RWPE2 (cell line): ENCODE measurements at places on chromosomes 16 and 17.

GRCh38 chr16:65745-66144 lies 6.7 kb downstream of the RHBDF1 start:
- peak; percentile 73 for DNase-seq

- DNase-seq = no peak
Measured at GRCh38 chr16:58124601-58124915, 4.6 kb downstream of the CFAP20 start.

DNA sequence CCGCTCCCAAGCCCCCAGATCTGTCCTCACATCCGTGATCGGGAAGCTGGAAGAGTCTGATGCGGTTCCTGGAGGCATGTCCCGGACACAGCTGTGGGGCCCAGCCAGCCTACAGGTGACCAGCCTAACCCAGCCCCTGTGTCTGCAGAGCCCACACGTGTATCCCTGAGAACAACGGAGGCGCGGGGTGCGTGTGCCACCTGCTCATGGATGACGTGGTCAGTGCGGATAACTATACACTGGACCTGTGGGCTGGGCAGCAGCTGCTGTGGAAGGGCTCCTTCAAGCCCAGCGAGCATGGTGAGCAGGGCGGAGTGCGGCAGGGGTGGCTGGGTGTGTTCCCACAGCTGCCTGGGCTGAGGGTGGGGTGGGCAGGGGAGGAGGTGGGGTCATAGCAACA lies 30.9 kb downstream of the IL4R start:
- DNase-seq = no peak

DNA sequence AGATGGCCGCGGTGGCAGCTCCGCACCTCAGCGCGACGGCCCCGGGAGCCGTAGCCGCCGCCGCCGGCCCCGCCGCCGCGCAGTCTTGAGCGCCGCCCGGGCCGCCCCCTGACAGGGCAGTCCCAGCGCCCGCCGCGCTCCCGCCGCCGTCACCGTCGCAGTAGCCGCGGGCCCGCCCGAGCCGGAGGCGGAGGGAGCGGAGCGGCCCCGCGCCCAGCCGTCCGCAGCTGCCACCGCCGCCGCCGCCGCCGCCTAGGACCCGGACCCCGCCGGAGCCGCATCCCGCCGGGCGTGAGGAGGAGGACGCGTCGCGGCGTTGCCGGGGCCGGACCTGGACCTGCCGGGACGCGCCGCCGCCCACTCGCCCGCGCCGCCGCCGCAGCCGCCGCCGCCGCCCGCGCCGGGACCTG lies 218 bp downstream of the TNRC6C start:
- DNase-seq = no peak

DNA sequence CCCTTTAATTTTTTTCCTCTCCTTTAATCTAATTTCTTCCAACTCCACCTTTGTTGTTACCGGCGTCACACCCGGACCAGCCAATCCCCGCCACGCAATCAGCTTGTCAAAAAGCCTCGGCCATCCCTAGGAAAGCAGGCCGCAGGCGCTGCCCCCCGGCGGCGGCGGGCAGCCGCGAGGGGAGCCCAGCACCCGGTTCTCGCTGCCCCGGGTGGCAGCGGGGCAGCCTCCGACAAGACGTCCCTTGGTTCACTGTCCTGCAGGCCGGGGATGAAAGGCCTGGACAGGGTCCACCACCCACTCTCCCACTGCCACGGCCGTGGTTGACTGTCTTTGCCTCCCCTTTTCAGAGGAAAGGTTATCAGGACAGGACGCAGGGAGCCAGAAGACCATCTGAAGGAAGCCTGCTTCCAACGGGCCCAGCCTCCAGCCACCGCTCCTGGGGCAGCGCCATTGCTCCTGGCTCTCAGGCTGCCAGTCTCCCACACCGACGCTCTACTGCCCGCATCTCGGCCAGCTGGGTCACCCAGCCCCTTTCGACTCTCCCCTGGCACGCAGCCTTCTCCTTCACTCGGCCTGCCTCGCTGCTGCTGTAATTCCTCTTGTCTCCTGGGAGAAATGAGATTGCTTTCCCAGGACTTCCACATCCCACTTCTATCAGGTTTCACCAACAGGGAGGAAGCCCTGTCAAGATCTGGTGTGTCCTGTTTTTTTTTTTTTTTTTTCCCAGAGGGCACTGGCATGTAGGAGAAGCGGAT lies 2.8 kb upstream of the UBTF start:
- peak; percentile 85 for DNase-seq

DNA sequence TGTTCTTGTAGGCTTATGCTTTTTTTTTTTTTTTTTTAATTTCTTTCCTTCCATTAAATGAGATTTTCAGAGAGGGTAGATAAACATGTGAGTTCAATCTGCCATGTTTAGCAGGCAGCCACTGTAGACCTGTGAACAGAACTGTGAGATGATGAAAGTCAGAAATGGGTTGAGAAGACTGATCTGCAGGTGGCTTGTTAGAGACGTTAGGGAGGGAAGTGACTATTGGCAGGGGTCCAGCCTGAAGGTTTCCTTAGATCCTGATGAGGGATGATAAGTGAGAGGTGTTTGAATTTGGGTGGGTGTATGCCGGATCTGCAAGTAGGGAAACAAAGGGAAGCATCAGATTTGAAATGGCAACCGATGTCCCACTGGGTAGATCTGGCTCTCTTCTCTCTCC lies 157.8 kb downstream of the HS3ST3B1 start:
- no peak for DNase-seq

- DNase-seq = no peak
Measured at GRCh38 chr17:11803231-11803969, 193.9 kb downstream of the ZNF18 start.

- no peak for DNase-seq
Measured at GRCh38 chr17:13572581-13572980, 29.1 kb downstream of the HS3ST3A1 start.

DNA sequence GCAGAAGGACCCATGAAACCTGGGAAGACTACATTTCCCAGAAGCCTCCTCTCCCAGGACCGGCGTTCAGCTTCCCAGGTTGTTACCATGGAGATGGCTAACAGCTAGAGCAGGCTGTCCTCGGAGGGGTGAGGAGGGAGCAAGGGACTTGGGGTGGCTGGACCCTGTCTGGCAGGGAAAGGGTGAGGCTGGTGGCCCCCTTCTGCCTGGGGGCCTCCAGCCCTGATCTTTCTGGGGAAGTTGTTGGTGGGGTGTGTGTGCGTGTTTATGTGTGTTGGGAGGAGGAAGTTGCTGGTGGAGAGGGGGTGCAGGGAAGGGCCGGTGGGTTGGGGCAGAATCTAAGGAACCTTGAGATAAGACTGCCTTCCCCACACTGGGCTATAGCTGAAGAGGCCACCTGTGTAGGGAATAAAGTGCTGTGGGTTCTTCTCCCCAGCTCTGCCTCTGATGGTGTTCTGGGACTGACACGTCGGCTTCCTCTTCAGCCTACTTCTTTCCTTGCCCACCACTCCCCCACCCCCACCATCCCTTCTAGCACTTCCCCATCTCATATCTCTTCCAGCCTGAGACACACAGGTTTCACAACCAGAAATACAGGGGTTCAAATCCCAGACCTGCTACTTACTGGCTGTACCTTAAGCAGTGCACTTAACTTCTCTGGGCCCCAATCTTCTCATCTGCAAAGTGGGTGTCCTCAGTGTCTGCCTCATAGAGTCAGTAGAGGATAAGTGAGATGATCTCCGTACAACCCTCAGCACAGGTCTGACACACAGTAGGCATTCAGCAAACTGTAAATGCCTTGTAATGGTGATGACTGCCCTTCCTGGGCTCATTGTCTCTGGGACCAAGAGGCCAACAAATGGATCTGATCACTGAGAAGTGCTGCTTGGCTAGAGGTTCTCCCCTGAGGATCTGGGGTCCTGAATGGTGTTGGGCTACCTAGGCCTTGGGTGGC lies at the start of gene DRC7:
Gene DRC7, plus strand, starts transcription at position 82 of the 955 bp plus-strand sequence. CDS start 3,144 bp downstream, outside the sequence.
- no peak for DNase-seq

DNA sequence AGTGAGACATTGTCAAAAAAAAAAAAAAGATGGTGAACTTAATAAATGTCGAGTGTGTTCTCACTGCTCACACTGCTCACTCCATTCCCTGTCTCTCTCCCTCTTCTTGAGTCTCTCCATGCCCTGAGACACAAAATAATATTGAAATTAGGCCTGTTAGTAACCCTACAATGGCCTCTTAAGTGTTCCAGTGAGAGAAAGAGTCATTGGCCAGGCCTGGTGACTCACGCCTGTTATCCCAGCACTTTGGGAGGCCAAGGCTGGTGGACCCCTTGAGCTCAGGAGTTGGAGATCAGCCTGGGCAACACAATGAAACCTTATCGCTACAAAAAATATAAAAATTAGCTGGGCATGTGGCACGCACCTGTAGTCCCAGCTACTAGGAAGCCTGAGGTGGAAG lies 16.2 kb upstream of the CSF3 start:
- DNase-seq = no peak

GRCh38 chr17:76994237-76994637 lies 126.0 kb downstream of the MGAT5B start:
- no peak for DNase-seq

- no peak for DNase-seq
Measured at GRCh38 chr16:85507342-85507741, 105.8 kb upstream of the GSE1 start.

- no peak for DNase-seq
Measured at GRCh38 chr17:4837471-4838308, 4.5 kb downstream of the MINK1 start.

- peak; percentile 23 for DNase-seq
Measured at GRCh38 chr16:86828653-86829052, 250.3 kb downstream of the FOXL1 start.

DNA sequence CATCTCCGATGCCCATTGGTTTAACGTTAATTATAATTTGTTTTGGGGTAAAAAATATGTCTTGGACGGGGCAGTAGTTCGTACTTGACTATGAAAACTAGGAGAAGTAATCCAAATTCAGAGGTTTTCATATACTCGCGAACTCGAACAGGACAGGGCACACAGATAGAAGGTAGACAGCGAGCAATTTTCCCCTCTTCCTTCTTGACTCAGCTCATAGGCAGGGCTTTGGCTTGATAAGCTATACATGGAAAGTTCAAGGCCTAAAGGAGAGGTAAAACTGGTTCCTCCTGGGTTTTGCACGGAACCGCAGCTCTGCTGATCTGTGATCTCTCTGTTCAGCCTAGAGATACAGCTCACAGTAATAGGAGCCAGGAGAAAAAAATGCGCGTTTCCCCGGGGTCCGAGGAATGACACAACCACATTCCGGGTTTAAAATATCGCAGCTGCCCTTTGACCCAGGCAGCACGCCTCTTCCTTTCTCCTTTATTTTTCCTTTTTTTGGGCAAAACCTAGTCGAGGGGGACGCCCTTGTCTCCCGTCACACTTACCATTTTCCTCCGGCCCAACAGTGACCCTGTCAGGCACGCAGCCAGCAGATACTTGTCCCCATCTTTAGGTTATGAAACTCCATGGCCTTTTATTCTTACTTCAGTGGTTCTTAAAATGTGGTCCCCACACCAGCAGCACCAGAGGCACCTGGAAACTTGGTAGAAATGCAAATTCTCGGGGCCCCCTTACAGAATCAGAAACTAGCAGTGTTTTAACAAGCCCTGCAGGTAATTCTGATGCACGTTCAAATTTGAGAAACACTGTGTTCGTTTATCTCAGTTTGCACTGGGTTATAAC lies 1.7 kb upstream of the LASP1 start:
- DNase-seq = no peak

- DNase-seq = no peak
Measured at GRCh38 chr16:25575363-25575762, 116.4 kb upstream of the HS3ST4 start.

GRCh38 chr17:48241131-48241591 lies 133.6 kb downstream of the SNX11 start:
- DNase-seq = no peak

DNA sequence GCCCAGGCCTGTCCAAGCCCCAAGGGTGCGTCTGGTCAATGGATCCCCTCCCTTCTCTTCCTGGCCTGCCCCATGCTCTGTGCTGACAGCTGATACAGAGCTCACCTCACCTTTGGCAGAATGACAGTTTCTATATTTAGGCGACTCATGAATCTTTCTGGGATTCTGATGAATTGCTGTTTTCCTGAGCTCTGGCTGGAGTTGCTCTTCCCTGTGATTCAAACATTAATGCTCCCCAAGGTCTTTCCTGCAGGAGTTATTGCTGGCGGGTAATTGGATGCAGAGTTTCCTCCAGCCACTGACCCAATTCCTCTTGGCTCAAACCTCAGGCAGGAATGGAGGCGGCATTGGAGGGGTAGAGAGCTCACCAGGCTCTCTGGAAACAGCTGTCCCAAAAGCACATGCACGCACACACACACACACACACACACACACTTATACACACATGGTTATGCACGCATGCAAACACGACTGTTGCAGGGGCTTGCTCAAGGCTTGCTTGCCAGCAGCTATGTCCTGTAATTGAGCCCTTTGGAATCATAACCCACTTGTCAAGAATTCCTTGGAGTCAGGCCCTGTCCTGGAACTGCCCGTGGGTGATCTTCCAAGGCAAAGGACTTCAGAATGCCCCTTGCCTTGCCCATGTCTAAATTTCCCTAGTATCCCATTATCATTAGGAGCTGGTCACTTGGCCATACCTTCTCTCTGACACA lies 128.8 kb downstream of the ASIC2 start:
- DNase-seq = peak; percentile 82

DNA sequence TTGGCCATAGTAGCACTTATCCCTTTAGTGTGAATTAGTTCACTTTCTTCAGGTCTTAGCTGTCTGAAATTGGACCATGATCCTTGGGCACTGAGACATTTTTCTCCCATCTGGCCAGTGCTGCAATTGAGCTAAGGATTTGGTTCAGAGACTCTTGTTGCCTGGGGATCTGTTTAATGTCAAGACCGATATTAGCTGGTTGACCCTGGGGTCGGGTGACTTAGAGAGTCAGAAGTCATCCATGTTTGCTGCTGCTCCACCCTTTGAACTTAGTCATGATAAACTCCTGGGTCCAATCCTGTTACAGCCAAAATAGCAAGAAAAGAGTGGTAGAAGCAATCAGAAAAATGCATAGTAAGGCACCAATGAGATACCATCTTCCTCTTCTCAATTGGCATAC lies 45.8 kb upstream of the TOX3 start:
- no peak for DNase-seq

- no peak for DNase-seq
Measured at GRCh38 chr17:1322480-1322879, 43.0 kb downstream of the TRARG1 start.

- DNase-seq = no peak
Measured at GRCh38 chr17:17019430-17019762, 22.9 kb upstream of the MPRIP start.

GRCh38 chr16:47949276-47949675 lies 206.5 kb downstream of the ABCC12 start:
- DNase-seq = no peak

DNA sequence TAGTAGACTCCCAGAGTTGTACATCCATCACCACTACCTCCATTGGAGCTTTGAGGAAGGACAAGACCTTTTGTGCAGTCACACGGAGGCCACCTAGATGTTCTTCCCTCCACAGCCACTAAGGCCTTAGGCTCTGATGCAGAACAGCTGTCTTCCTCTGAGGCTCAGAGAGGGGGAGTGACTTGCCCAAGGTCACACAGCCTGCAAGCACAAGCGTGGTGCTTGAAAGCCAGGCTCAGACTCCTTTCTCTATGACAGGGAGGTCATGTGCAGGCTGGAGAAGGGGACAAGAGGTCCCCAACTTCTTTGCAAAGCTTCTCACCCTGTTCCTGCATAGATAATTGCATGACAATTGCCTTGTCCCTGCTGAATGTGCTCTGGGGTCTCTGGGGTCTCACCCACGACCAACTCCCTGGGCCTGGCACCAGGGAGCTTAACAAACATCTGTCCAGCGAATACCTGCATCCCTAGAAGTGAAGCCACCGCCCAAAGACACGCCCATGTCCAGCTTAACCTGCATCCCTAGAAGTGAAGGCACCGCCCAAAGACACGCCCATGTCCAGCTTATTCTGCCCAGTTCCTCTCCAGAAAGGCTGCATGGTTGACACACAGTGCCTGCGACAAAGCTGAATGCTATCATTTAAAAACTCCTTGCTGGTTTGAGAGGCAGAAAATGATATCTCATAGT lies 12.7 kb downstream of the SCGB1C2 start:
- DNase-seq = no peak

GRCh38 chr17:47982091-47982617 lies 11.2 kb downstream of the CDK5RAP3 start:
- DNase-seq = no peak
